Fibroblast of skin of scalp (primary cell): ENCODE measurements at places on chromosomes 5 and 9.

- no peak for DNase-seq
Measured at GRCh38 chr5:1005904-1006655, 2.5 kb upstream of the NKD2 start.

- DNase-seq = peak; percentile 25
Measured at GRCh38 chr5:108687595-108688200, 60.0 kb upstream of the FER start.

- no peak for DNase-seq
Measured at GRCh38 chr5:72356361-72356760, 36.2 kb downstream of the PTCD2 start.

GRCh38 chr5:98904780-98905179, 24.0 kb downstream of the CHD1 start:
- no peak for DNase-seq

- DNase-seq = no peak
Measured at GRCh38 chr5:134085411-134085810, 29.1 kb upstream of the TCF7 start.

GRCh38 chr5:35205606-35206005, 24.7 kb downstream of the PRLR start:
- no peak for DNase-seq

GRCh38 chr5:39599721-39600431, 175.1 kb upstream of the DAB2 start:
- DNase-seq = peak; percentile 75

DNA sequence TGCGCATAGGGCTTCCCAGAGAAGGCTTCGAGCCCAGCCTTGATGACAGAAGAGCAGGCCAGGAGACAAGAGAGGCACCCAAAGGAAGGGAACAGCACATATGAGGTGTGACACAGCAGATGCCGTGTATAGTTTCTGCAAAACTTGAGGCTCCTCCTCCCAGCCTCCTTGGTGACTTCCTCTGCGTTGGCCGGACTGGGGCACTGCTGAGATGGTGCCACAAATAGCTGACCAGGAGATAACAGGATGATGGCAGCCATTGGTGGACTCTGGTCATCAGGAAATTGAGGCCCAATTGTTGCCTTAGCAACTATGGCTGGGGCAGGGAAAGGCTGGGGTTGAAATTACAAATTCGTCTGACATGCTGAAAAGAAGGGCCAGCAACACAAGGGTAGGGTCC, 4.8 kb upstream of the ZNF79 start:
- DNase-seq = no peak
